NCI-H345 (cell line): ENCODE measurements at places on chromosomes 4 and X.

DNA sequence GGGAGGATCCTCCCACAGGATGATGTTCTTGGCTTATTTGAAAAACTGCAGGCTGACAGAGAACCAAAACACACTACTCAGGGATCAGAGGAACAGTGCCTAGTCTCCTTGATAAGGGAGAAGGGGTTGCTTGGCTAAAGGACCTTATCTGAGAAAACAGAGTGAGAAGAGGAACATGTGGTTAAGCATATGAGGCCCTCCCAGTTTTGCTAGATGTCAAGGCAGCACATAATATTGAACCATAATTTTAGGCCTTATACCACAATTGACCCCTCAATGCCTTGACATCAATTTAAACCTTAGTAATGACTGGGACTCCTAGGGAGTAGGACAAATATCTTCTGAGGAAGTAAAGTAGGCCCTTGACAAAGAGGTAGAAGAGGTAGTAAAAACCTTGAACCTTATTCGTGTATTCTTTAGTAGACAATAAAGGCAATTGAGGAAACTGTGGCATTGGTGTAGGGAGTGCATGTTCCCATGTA, 79.3 kb downstream of the TEX13C start:
- DNase-seq: no peak

- no peak for DNase-seq
Observed at GRCh38 chr4:1297456-1298325, 8.0 kb downstream of the MAEA start.

GRCh38 chr4:176320340-176320975, 692 bp downstream of the SPCS3 start:
- peak; percentile 60 for DNase-seq

- DNase-seq: no peak
Observed at GRCh38 chr4:64305565-64306254, 103.5 kb downstream of the TECRL start.

DNA sequence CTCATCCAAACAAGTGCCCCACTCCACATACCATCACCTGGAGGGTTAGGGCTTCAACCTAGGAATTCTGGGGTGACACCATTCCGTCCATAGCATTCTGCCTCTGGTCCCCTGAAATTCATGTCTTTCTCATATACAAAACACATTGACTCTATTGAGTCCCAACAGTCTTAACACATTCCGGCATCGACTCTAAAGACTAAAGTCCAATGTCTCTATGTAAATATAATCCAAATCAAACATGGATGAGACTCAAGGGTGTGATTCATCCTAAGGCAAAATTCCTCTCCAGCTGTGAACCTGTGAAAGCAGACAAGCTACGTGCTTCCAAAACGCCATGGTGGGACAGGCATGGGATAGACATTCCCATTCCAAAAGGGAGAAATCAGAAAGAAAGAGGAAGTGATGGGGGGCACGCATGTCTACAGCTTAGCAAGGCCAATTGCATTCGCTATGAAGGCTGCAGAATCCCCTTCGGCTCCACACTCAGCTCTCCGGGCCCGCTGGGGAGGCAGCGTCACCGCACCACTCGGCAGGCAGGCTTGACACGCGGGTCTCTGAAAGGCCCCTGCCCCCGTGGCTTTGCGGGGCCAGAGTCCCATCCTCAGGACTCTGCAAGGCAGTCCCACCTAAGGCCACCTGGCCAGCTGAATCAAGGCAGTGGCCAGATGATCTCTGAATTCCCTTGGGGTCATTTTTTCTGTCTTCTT, 53.2 kb downstream of the ADRA2C start:
- DNase-seq: no peak

GRCh38 chrX:39750256-39750790, 347.4 kb downstream of the BCOR start:
- DNase-seq: no peak

DNA sequence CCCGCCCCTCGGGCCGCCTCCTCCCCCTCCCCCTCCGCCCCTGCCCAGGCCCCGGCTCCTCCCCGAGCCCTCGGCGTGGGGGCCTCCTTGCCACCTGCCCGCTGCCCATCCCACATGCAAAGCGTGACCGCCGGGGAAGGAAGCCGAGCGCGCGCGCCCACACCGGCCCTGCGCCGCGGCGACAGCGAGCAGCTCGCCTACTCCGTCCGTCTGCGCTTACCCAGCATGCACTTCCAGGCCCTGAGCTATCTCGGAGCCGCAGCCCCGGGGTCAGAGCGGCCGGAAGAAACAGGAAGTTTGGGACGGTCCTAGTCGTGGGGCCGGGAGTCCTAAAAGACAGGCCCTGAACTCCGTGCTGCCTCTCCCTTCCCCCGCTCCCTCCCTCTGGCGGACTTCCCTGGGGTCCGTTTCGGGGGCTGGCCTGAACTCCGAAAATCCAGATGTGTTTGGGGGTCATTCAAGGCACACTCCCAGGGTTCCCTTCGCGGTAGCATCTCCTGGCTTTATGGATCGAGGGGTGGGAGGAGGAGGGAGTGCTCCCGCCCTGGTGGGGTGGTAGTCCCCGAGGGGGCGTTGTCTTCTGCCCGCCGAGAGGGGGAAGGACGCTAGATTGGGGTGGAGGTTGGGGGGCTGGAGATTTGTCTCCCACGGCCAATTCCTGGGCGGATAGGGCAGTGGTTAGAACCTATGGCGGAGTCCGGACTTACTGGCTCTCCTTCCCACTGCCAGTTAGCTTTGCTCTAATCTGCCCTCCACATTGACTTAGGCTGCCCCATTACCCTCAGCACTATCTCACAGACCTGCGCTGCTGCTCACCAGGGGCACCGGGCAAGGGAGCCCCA, 25.0 kb upstream of the BCORL1 start:
- peak; percentile 56 for DNase-seq

GRCh38 chr4:9845791-9846493, 64.5 kb downstream of the DRD5 start:
- DNase-seq: peak; percentile 13

- DNase-seq: no peak
Observed at GRCh38 chr4:170139764-170140163, 50.0 kb upstream of the AADAT start.
